ENCODE measurements at places on chromosomes 3 and 15. TPM values are rescaled to one million over a fixed set of nuclear protein-coding genes. Genes with fewer than 3 reads are reported as not detected.

DNA sequence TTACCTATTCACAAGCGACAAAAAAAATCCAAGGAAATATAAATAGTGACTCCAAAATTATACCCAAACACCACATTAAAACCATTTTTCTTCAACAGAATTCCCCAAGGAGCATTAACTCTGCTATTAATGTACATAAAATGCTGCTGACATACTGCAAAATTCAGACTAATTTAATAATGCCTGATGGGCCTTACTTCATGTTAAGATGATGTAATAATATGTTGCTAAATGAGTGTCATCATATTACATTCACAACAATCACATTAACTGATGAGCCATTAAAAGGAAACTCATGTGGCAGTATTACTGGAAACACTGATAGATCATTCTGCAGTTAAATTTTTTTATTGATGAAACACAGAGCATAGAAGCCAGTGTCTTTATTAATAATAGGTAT lies 204.9 kb upstream of the CGNL1 start:
- ATAC-seq, result no peak

DNA sequence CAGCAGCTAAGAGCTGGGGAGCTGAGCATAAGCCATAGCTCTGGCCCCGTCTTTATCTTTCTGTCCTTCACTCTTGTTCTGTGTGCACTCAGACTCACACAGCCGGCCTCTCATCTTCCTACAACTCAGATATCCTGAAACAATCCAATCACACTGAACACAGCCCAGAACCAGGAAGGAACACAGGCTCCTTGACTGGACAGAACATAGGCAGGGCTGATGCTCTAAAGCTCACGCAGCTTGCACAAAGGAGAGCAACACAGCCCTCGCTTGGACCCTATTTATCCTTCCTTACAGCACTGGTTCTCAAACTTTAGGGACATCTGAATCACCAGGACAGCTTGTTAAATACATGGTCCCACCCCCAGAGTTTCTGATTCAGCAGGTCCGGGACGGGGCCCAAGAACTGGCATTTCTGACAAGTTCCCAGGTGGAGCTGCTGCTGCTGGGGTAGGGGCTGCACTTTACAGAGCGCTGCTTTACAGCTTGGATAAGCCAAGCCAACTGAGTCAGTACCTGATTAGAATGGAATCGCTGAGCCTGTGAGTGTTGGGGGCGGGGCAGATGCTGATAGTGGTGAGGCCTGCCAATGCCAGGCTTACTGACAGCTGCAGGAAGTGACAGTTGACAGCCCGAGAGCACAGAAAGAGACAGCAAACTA lies 65.1 kb downstream of the MRPL46 start:
- no peak for ATAC-seq

DNA sequence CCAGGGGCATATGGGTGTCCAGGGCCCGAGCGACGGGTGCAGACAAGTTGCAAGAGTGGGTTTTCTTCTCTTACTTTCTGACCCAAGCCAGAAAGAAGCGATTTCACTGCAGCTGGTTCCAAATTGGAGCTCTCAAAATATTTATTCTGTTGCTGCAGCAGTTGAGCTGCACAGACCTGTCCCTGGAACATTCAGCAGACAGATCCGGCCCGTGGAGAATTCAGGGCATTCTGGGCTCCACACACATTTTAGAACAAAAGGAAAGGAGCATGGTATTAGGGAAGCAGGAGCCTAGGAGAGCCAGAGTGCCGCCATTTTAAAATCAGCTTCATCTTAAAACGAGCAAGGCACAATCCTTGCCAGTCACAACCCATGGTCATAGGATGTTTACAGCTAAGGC lies 135.3 kb upstream of the TPM1 start:
- no peak for ATAC-seq

- ATAC-seq, result no peak
These were observed 465.6 kb upstream of the TPRG1 start for GRCh38 chr3:188706176-188706575.

DNA sequence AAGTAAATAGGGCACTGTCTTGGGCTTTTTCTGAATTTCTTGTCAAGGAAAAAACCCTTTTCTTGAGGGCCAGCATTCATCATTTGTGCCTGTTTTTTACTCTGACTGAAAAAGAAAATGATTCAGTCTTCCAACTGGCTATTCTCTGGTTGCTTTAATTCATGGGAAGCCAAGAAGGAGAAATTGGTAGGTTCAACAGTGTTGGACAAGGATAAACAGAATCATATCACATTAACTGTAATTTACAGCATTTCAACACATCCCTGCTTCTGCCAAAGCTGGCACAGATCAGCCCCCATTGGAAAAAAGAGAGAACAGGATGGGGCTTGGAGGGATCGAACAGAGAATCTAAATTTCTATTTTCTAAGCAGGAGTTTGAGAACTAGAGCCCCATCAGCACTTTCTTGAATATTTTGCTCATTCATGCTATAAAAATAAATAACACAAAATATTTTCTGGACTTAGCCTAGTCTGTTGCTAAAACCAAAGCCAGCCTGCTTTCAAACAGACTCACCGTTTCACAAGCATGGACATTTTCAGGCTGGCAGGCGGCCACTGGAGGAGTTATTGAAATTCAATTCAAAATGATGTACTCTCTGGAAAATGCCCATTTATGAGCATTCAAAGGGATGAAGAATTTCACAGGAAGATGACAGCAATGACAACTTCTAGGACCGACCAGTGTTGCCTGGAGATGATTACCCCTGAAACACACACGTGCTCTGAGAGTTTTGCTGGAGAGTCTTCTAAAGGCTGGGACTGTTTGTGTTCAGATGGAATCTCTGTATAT lies 181.2 kb downstream of the WNT5A start:
- no peak for ATAC-seq

- no peak for ATAC-seq
These were observed 164.2 kb downstream of the FMN1 start for GRCh38 chr15:33030315-33030714.

- no peak for ATAC-seq
These were observed 3.5 kb upstream of the MNS1 start for GRCh38 chr15:56468401-56468800.

DNA sequence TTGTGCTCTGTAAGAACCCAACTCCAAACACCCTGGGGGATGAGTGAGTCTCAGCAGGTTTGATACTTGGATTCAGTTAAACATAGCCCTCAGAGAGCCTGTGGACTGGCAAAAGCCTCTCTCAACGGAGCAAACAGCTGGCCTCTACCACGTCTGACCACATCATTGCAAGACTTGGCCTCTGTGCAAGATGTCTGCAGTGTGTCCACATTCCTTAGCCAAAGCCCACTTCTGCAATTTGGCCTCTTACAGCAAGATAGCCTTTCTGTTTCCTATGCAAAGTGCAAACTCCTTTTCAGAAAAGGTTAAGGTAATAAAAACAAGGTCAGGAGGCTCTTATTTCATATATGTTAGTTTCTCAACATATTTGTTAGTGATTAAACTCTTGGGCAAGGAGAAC lies 27.9 kb downstream of the FBN1 start:
- no peak for ATAC-seq

GRCh38 chr3:118782755-118783202 lies 251.9 kb downstream of the IGSF11 start:
- ATAC-seq, result peak; percentile 32

GRCh38 chr15:35349916-35350315 lies 196.0 kb downstream of the DPH6 start:
- no peak for ATAC-seq

GRCh38 chr3:171460725-171461524 lies 720 bp upstream of the TNIK start:
- ATAC-seq, result peak; percentile 73

DNA sequence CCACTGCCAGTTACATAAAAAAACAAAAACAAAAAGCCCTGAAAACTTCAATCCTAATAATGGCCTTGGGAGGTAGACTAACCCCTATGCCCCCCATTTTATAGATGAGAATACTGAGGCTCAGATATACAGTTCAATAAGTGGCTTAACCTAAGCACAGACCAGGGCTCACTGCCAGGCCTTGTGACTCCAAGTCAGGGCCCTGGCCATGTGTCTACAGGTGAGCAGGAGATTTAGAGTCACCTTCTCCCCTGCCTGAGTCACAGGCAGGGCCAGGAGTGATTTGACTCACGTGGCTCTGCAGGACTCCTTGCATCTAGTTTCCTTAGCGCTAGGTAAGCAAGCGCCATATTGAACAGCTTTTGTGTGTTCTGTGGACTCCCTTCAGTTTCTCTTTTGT lies 98.6 kb upstream of the ETV5 start:
- peak; percentile 81 for ATAC-seq

AEN gene
- 15.8 TPM for total RNA-seq

MORC1 gene
- total RNA-seq, result not detected

PLA2G4E gene
- total RNA-seq, result 18.1 TPM

RARB gene
- 2.5 TPM for total RNA-seq

CHRD gene
- 0.84 TPM for total RNA-seq

C15orf61 gene
- 2.8 TPM for total RNA-seq

CFAP44 gene
- total RNA-seq, result 2.9 TPM
